Vagina (tissue), 2 donors: ENCODE measurements at places on chromosomes 3 and 15.

DNA sequence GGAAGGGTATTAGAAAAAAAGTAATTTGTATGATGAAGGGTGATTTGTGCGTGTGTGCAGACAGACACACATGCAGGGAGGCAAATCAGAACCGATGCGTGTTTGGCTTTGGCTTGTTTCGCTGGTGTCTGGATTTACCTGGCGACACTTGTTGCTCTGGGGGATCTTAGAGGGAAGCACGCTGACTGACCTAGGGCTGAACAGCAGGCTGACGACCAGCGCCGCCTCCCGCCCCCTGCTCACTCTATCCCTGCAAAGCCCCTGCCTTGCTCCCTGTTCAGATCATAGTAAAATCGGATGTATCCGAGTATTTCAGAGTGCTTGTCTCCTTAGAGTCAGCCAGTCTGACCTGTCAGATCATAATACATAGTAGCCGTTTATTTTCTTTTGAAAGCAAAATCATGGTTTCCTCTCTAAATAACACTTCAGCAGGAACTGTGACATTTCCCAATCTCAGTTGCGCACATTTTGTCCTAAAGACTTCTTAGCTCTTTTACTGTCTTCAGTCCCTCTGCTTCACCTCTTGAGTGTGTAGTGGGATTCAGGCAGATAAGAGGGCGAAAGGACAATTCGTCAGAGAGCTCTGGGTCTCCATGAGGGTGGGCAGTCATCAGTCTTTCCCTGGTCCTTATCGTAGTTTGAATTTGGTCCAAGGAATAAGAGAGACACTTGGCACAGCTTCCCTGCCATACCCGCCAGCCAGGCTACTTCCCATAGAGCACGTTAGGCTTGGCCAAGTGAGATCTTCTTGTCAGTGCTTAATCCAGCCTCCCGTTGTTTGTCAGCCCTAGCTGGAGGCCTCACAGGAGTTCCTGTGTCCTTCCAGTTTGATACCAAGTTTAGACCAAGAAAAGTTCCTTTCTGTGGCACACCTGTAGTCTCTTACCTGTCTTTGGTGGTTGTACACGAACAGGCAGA is 97.4 kb downstream of the PGPEP1L start:
- no peaks in the 10 kb centered on the region for H3K27me3 ChIP-seq
- H3K27ac ChIP-seq: no peak overlapping the region
- no peak overlapping the region for H3K4me3 ChIP-seq
- peaks cover 47% of the 10 kb centered on the region for H3K36me3 ChIP-seq
- DNase-seq: no peak

DNA sequence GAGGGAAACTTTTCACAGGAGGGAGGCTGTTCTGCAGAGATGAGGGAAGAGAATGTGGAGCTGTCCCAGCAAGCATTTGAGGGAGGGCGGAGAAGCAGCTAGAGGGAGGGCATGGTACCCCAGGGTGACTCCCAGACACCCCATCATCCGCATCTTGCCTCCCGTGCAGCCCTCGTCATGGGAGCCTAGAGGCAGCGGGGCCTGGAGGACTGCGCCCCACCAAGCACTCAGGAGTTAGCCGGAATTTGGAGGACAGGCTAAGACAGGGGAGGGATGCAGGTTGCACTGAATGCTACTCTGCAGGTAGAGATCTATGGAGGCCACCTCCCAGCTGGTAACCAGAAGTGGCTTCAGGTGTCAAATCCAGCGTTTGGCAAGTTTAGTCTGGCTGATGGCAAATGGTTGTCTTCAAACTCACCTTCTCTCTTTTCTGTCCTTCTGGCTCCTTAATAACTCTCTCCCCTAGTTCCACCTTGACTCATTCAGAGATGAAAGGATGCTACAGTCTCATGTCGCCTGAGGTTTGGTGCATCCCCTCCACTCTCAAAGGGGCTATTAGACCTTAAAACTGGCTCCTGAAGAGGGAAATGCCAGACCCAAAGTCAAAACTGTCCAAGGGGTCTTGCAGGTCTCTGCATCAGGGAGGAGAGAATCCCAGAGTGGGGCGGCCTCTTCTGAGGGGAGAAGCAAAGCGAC is 155.9 kb upstream of the TLE3 start:
- DNase-seq: no peak
- H3K4me1 ChIP-seq: peaks cover 5% of the 10 kb centered on the region
- no peak overlapping the region for H3K4me3 ChIP-seq
- no peaks in the 10 kb centered on the region for H3K27me3 ChIP-seq
- no peak overlapping the region for H3K27ac ChIP-seq
- H3K36me3 ChIP-seq: no peaks in the 10 kb centered on the region

- DNase-seq: no peak
- no peak overlapping the region for H3K4me3 ChIP-seq
- no peaks in the 10 kb centered on the region for H3K27me3 ChIP-seq
- no peak overlapping the region for H3K27ac ChIP-seq
- H3K36me3 ChIP-seq: no peaks in the 10 kb centered on the region
These were observed 26.0 kb upstream of the BUB1B start for GRCh38 chr15:40134885-40135284.

GRCh38 chr3:69932501-69932900 is 67.0 kb upstream of the SAMMSON start:
- H3K4me3 ChIP-seq: no peak overlapping the region
- H3K27ac ChIP-seq: no peak overlapping the region
- H3K27me3 ChIP-seq: no peaks in the 10 kb centered on the region

- no peak for DNase-seq
- H3K27ac ChIP-seq: no peak overlapping the region
- H3K27me3 ChIP-seq: no peaks in the 10 kb centered on the region
- peaks cover 11% of the 10 kb centered on the region for H3K4me1 ChIP-seq
- no peaks in the 10 kb centered on the region for H3K36me3 ChIP-seq
- no peak overlapping the region for H3K4me3 ChIP-seq
These were observed 14.8 kb upstream of the SLC35G2 start for GRCh38 chr3:136804141-136804540.

GRCh38 chr3:174355505-174355904 is 503.6 kb upstream of the NAALADL2 start:
- no peaks in the 10 kb centered on the region for H3K27me3 ChIP-seq
- no peak overlapping the region for H3K27ac ChIP-seq
- H3K4me3 ChIP-seq: no peak overlapping the region
- DNase-seq: no peak
- H3K36me3 ChIP-seq: no peaks in the 10 kb centered on the region
- no peaks in the 10 kb centered on the region for H3K4me1 ChIP-seq

DNA sequence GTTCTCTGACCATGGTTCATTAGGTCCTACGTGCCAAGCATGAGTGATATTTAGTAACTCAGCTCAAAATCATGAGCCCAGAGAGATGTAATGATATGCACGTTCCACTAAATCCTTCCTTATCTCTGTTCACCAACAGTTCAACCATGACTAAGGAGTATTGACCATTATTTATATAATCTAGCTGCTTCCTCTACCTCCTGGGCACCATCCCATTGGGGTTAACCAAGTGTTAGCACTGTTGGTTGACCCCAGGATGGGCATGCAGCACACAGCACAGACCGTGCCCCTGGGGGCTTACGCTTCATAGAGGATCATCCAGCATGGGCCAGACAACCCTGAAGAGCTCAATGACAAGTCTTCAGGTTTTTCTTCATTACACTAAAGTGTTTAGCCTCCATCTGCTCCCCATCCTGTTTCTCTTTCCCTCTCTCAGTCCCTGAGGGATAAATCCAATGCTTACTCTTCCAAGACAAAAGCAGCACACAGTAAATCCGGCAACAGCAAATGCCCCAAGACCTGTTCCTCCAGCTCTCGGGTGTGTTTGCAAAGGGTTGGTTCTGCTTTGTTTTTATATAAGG is 10.4 kb downstream of the FAM174B start:
- DNase-seq: peak; percentile 42
- H3K27ac ChIP-seq: no peak overlapping the region
- H3K4me1 ChIP-seq: no peaks in the 10 kb centered on the region

GRCh38 chr3:45139372-45140140 is 6.6 kb downstream of the CDCP1 start:
- H3K27me3 ChIP-seq: no peaks in the 10 kb centered on the region
- peak overlapping the region; percentile 63 for H3K27ac ChIP-seq
- no peaks in the 10 kb centered on the region for H3K36me3 ChIP-seq
- no peak for DNase-seq
- H3K4me1 ChIP-seq: peaks cover 36% of the 10 kb centered on the region

DNA sequence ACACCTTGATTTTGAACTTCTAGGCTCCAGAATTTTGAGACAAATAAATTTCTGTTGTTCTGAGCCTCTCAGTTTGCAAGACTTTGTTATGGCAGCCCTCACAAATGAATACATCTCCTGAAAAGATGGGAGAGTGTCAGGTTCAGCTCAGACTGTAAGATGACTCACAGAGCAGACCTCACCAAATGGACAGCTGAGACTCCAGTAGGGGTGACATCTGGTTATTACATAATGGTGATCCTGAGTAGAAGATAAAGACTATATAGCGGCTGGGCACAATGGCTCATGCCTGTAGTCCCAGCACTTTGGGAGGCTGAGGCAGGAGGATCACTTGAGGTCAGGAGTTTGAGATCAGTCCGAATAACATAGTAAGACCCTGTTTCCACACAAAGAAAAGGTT is 26.2 kb upstream of the MTMR14 start:
- no peak for DNase-seq
- no peak overlapping the region for H3K4me3 ChIP-seq
- H3K27me3 ChIP-seq: no peaks in the 10 kb centered on the region
- no peaks in the 10 kb centered on the region for H3K4me1 ChIP-seq

- no peak overlapping the region for H3K4me3 ChIP-seq
- DNase-seq: no peak
- no peak overlapping the region for H3K27ac ChIP-seq
- H3K36me3 ChIP-seq: no peaks in the 10 kb centered on the region
- H3K4me1 ChIP-seq: no peaks in the 10 kb centered on the region
These were observed 195.6 kb downstream of the CTNNB1 start for GRCh38 chr3:41394896-41395295.

DNA sequence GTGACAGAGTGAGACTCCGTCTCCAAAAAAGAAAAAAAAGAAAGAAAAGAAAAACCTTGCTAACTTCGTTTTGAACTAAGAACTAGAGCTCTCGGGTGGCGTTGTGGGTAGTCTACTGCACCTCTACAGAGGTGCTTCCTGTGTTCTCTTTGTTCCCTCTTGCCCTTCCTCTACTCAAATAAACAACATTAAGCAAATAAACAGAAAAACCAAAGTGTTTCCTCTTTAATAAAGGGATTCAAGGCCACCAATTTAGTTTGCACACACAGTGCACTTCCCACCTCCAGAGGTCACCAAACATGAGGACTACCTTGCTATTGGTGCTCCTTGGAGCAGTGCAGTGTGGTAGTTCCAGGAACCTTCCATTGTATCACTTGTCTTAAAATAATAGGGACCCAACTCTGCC is 354.2 kb upstream of the TBL1XR1 start:
- no peak for DNase-seq
- peaks cover 11% of the 10 kb centered on the region for H3K4me1 ChIP-seq
- no peaks in the 10 kb centered on the region for H3K36me3 ChIP-seq
- H3K27me3 ChIP-seq: no peaks in the 10 kb centered on the region
- no peak overlapping the region for H3K4me3 ChIP-seq

DNA sequence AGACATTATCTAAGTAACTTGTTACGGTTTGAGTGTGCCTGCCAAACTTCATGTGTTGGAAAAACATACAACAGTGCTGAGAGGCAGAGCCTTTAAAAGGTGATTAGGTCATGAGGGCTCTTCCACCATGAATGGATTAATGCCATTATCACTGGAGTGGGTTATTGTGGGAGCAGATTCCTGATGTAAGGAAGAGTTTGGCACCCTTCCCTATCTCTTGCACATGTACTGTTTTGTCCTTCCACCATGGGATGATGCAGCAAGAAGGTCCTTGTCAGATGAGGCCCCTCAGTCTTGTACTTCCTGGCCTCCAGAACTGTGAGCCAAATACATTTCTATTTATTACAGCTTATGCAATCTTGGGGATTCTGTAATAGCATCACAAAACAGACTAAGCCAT is 413.9 kb downstream of the EPHA3 start:
- no peak overlapping the region for H3K4me3 ChIP-seq
- H3K4me1 ChIP-seq: no peaks in the 10 kb centered on the region
- H3K27ac ChIP-seq: no peak overlapping the region
- no peaks in the 10 kb centered on the region for H3K36me3 ChIP-seq

DNA sequence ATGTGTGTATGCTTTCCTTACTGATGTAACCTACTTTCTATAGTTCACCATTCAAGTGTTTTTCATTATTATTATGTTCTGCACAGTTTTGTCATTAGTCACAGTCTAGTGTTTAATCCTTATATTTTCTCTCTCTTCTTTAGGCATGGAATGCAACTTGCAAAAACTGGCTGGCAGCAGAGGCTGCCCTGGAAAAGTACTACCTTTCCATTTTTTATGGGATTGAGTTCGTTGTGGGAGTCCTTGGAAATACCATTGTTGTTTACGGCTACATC is 6.9 kb downstream of the SUCNR1 start:
- H3K4me1 ChIP-seq: no peaks in the 10 kb centered on the region
- no peak overlapping the region for H3K4me3 ChIP-seq
- no peak for DNase-seq
- H3K27ac ChIP-seq: no peak overlapping the region
